ENCODE measurements at places on chromosomes 4 and X.

DNA sequence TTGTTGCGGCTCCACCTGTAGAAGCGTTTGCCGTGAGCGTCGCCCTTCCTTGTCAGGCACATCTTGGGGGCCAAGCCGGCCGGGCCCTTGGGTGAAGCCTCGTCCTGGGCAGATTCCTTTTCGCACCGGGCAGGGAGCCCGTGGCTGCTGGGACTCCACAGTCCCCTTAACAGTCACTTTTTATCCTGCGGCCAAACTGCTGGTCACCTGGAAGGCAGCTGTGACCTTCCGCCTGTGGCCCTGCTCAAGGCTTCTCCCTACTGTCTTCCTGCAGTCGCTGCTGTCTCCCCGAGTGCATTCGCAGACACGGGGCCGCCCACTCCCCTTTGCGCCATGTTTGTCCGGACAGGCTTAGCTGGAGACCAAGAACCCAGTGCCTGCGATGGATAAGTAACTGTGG is 55.0 kb downstream of the PCGF3 start:
- DNase-seq, result no peak

DNA sequence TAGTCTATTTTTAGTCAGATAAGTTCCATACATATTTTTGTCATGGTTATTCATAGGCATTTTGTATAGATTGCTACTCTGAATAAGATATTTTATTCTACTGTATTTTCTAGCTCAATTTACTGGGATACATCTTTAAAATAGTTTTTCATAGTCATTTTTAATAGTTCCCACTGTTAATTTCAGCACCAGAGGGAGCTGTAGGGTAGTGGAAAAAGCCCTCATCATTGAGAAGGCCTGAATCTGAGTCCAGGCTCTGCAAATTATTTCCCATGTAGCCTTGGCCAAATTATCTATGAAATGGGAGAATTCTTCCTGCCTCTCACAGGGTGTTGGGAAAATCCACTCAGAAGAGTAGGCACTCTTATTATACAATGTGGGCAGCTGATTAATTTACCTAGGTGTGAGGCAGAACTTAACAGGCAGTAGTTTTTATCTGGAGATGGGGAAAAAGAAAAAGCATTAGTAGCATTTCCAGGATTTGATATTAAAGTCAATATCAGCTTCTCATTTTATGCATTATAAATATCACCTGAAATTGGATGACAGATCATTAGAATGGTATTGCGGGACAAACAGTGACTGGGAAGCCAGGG is 102.9 kb upstream of the PAQR3 start:
- peak; percentile 24 for DNase-seq

GRCh38 chrX:134990801-134991481 is at the start of gene SMIM10:
Gene SMIM10 (plus strand): TSS chrX:134990991. CDS start chrX:134991096, 105 bp downstream.
- DNase-seq, result peak; percentile 80

DNA sequence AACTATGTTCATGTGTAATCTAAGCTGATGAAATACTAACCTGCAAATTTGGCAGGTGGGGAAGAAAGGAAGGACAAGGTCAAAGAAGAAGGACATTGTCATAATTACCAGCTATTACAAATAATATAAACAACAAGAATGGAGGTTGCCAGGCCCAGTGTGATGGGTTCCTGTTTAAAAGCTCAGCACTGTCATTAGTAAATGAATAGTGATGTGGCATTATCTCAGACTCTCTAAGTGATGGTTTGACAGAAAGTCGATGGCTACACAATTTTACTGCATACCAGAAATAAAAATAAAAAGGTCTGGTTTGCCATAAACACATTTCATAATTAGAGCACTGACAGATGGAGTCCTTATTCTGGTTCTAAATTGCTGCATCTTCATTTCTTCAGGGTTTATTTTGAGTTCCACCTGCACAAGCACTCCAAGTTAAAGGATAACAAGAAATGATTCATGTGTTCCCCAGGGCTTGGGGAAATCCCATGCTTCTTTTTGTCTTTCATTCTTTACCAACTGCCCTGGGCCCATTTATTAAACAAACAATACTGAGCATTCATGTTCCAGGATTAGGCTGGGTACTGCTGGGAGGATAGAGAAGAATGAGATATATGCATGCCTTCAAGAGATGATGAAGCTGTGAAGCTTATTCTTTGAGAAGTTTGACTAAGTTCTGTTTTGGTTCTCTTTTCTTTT is 367.8 kb upstream of the RASGEF1B start:
- no peak for DNase-seq

DNA sequence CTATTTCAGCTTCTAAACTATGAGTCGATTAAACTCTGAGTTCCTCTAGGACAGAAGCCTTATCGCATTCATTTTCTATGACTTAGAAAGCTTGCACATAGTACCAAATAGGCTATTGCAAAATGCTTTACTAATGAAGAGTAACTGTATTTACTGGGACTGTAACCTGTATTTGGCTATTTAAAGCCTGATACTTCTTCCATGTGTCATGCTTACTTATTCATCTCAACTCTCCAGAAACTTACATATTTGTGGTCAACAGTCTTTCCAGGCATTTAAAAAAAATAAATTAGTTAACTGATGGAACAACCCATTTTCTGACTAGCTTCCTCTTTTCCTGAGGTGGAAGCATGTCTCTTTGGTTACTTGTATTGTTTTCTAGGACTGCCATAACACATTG is 467.9 kb downstream of the PCDH11X start:
- no peak for DNase-seq

DNA sequence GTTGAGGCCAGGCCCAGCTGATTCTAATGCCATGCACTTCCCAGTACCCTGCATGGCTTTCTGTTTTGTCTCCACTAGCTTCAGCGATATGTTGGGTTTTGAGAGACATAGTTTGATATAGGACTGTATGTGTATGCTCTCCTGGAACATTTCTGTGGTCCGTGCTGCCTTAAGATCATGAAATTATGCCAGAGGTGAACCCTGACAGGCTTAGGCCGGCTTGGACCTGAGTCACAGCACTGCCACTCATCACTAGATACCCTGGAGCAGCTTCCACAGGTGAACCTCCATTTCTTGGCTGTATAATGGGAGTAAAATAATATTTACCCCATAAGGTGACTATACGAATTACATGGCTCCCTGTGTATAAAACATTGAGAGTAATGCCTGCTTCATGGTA is 6.4 kb downstream of the SGMS2 start:
- DNase-seq, result no peak

DNA sequence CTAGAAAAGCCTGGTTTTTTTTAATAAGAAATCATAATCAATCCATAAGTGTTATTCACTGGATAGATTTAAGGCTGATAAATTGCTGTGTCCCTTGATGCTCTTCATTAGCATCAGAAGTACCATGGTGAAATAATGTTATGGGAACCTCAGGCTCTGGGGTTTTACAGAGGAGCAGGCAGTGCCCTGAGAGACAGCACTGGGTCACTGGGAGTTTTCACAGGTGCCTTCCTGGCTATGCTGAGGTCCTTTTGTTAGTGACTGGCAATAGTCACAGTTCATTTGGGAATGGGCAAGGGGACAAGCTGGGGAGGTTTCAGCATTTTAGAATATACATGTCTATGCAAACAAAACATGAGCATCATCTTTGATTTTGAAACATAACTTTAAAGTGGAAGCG is 38.6 kb downstream of the ANK2 start:
- no peak for DNase-seq

DNA sequence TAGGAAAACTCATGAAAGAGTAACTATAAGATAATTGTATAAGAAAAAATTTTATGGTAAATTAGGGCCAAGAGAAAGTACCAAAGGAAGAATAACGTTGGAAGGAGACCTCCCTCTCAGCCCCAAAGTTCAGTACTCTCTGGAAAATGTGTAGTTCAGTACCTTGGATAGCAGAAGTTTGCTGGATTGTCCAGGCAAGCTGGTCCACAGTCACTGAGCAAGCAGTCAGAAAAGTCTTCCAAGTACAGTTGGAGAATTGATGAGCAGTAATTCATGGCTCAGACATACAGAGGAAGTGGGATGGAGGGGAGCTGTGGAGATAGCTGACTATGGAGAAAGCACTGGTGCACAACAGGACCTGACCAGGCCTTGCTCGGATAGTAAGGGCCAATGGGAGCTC is 598.2 kb upstream of the NDST4 start:
- DNase-seq, result peak; percentile 9

GRCh38 chrX:44036336-44036735 is 63.1 kb upstream of the NDP start:
- DNase-seq, result no peak

- no peak for DNase-seq
Measured at GRCh38 chr4:40662962-40663604, 33.4 kb upstream of the RBM47 start.

- DNase-seq, result no peak
Measured at GRCh38 chr4:108130955-108131354, 37.8 kb downstream of the LEF1 start.

GRCh38 chrX:109484886-109485285 is 3.0 kb upstream of the GUCY2F start:
- DNase-seq, result no peak

DNA sequence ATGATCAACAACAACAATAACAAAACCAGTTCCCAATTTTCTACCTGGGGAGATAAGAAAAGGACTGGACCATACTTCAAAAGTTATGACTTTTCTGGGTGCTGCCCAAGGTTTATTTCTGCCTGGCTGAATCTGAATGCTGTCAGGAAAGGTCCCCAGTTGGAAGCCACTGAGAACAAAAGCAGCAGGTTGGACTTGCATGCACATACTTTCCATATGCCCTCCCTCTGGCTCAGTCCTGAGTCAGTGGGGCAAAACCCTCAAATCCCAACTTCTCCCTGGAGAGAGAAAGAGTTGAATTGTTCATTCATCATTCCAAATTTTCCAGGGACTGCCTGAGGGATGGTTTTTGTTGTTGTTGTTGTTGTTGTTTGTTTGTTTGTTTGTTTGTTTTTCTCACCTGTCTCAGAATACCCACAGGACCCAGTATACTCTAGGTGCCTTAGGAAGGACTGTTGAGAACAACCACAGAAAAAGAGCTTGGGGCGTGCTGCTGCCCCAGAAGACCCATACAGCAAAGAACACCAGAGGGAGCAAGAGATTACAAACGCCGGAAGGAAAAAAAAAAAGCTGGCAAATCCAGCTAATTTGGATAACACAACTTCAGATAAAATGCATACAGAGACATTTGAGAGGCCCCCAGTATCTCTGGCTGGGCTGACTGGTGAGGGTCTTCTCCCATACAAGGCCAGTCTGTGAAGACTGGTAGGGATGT is 138.9 kb upstream of the INPP4B start:
- DNase-seq, result peak; percentile 39

DNA sequence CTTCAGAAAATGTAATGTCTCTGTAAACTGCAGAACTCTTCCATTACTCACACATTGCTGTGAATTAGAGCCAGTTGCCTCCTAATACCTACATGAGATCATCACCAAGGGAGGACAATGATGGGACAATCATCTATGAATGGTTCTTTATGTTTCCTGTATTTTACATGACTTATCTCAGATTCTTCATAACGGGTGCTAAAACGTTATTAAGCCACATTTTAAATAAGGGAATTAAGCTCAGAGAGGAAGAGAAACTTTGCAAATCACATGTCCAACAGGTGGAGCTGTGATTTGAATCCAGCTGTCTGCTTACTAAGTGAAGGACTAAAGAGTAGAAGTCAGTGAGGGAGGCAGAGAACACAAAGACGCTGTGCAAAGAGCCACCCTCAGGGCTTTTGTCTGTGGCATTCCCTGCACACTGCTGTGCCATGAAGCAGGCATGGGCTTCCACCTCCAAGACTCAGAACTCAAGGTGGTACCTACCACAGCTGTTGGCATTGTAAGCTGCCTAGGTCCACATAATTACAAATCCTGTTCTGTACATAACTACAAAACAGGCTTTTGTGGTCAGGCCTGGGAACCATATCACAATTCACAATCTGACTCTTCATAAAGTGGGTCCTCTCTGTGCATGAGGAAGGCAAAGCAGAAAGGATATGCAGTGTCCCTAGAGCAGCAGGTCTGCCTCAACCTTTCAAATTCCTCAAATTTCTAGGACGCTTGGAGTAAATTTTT is 12.8 kb downstream of the TBC1D9 start:
- DNase-seq, result no peak

GRCh38 chr4:146472404-146472803 is 49.3 kb downstream of the SLC10A7 start:
- DNase-seq, result peak; percentile 35

DNA sequence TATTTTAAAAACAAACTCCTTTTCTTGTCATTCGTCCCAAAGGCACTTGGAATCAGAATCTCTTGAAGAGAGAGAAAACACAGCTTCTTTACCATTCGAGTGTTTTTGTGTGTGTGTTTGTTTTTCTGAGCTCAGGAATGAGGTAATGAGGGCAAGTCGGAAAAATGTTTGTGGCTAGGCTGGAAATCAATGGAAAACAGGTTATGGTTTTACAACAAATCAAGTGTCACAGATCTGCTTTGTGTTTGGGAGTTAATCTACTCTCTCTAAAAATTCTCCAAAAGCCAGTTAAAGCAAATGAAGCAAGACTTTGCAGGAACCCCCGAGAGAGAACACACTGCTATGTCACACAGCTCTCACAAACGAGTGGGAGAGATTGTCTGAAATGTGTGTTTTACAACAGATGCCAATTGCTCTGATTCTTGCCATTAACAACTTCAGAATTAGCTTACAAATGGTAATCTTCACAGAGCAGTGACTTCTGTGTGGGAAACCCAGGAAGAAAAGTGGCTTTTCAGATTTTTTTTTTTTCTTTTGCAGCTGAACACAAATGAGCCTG is 264.1 kb downstream of the CBLL2 start:
- no peak for DNase-seq

GRCh38 chrX:154373340-154374306 is 811 bp downstream of the FLNA start:
- DNase-seq, result peak; percentile 60

GRCh38 chrX:30275498-30275897 is 28.6 kb downstream of the MAGEB1 start:
- DNase-seq, result no peak

DNA sequence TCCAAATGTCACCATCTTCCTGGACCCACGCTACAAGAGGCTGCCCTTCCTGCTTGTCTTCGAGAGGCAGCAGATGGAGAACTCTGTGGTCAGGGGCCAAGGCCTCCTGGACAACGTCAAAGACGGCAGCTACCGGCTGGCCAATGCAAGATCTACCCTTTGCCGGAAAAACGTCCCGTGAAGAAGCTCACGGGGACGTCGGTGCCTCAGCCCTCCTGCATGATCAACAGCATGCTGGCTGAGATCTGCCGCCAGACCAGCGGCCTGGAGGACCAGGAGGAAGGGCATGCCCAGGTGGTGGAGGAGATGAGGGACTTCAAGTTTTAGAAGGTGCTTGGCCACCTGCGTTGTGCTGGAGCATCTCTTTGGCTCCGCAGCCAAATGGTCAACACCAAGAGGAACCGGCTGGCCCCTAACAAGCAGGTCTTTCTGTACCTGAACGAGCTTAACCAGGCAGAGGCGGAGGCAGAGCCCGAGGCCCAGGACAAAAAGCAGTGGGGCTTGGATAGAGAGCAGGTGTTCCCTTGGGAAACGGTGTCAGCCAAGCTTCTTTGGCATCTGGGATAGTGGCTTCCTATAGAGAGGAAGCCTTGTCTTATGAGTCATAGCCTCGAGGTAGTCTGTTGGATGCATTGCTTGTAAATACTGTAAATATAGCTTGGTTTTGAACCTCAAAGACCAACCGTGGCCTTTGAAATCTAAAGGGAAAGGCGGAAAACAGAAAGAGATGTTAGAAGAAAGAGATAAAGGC is 94.8 kb upstream of the ELOVL6 start:
- no peak for DNase-seq
